AG04450 (cell line): ENCODE measurements at places on chromosomes 1 and 21. TPM values are rescaled to one million over a fixed set of nuclear protein-coding genes. Genes with fewer than 3 reads are reported as not detected.

Gene FAM78B
- 0.05 TPM in 1 of 2 replicates, not detected in the other for polyA plus RNA-seq

- DNase-seq: no peak
These were observed 735.9 kb downstream of the NCAM2 start for GRCh38 chr21:21734088-21734487.

DNA sequence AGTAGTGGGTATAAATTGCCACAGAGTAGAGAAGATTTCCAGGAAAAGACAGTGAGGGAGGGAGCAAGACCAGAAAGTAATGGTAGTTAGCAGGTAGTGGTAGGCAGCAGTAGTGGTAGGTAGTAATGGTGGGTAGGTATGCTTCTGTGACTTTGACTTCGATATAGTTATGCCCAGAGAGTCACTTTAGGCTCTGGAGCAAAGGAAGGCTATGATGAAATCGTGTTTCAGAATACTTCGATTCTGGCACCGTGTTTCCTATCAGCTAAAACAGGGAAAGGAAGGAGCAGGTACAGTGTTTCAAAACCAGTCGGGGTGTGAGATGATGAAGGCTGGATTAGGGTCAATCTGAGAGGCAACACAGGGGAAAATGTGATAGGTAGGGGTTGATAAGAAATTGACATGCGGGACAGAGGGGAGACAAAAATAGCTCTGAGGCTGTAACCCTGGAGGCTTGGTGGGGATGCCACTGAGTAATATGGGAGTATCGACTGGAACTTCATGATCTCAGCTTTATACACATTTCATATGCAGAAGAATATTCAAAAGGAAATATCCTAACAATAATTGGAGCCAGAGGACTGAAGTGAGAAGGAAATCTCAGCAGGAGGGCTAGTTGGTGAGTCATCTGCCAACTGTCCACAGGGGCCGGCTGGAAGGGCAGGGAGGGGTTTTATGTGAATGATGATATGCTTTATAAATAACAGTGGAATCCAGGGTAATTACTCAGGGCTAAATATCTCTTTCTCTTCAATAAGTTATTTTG, 25.2 kb upstream of the TRIM45 start:
- DNase-seq: peak; percentile 81

- no peak for DNase-seq
These were observed 19.1 kb downstream of the FMO1 start for GRCh38 chr1:171267391-171267790.

Gene DDAH1
- 83.7 and 102 TPM in 2 replicates for polyA plus RNA-seq

Gene C1orf141
- polyA plus RNA-seq: not detected in 2 replicates

DNA sequence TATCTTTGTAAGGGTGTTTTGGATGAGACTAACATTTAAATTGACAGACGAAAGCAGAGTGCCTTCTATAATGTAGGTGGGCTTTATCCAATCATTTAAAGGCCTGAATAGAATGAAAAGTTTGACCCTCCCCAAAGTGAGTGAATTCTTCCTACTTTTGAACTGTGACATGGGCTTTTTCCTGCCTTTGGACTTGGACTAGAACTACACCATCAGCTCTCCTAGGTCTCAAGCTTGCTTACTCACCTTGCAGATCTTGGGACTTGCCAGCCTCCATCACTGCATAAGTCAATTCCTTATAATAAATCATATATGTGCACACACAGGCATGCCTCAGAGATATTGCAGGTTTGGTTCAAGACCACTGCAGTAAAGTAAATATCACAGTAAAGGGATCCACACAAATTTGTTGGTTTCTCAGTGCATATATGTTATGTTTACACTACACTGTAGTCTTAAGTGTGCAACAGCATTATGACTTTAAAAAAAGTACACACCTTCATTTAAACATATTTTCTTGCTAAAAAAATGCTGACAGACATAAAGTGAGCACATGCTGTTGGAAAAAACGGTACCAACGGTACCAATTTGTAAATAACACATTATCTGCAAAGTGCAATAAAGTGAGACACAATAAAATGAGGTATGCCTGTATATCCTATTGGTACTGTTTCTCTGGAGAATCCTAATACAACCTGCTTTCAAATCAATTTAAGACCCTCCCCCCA, 51.6 kb upstream of the ATF3 start:
- no peak for DNase-seq

GRCh38 chr1:112840631-112841624, 115.1 kb downstream of the SLC16A1 start:
- DNase-seq: no peak

- no peak for DNase-seq
These were observed 95.2 kb upstream of the NCAM2 start for GRCh38 chr21:20902998-20903397.

Gene LAMC2
- polyA plus RNA-seq: 1.5 and 1.6 TPM in 2 replicates

DNA sequence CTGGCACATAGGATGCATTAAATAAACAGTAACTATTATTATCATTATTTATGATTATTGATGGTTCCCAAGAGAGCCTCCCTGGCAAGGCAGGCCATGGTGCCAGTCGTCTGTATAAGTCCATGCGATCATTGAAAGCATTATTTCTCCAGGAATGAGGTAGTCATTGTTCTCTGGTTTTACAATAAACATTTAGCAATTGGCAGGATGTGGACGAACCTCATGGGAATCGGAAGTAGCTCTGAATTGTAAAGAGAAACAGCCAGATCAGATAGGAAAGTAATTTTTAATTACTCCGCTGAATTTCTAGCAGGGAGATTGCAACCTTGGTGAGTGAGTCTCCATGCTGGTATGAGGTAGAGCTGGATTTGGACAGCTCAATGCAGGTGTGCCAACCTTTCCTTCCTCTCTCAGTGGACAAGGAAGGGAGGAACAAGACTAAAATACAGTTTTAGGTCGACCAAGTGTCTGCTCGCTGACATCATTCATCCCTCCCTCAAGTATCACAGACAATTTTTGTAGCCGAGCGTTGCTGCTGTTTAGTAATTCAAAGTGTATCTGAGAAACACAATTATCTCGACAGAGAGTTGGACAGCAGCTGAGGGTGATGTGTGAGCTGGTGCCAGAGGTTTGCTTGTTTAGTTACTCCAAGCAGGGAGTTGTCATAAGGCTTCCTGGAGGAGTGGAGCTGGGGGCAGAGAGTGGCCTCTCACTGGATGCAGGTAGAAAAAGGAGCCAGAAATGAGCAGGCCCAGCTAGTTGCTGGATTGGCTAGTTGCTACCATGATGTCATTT, 250.8 kb downstream of the KCNJ6 start:
- DNase-seq: no peak

Gene RIPPLY3
- polyA plus RNA-seq: 0.04 TPM in 1 of 2 replicates, not detected in the other

Gene COL16A1
- polyA plus RNA-seq: 35.4 and 39.5 TPM in 2 replicates

Gene ADAMTS4
- polyA plus RNA-seq: 0.52 and 0.72 TPM in 2 replicates

DNA sequence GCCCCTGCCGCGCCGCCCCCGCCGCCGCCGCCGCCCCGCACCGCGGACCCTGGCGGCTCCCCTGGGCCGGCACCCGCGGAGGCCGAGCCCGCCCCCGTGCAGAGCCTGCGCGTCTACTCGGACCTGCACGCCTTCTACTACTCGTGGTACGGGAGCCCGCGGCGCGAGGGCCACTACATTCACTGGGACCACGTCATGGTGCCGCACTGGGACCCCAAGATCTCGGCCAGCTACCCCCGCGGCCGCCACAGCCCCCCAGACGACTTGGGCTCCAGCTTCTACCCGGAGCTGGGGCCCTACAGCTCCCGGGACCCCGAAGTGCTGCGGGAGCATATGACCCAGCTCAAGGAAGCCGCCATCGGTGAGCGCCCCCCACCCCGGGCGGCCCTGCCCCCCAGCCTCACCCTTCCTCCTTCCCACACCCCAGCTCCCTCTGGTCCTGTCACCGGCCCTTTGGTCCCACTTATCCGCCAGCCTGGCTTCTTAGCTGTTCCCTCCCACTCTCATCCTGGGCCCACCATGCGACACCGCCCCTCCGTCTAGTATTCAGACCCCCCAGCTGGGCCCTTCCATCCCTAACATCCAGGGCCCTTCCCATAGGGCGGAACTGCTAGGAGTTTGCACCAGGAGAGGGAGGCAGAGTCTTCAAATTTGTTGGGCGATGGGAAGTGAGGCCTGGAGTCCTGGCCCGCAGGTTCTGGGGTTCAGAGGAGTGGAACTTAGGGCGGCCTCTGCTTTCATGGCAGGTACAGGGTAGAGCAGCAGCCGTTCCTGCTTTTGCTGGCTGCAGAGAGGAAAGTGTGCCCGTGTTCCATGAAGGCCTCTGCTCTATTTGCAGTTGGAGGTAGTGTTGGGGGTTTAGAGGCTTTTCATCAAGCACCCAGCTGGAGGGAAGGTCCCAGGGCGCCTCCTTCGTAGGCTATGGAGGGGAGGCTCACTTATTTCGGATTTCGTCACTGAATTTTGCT, 1.0 kb downstream of the MANEAL start:
- no peak for DNase-seq

Gene HTR1D
- 0.07 and 0.11 TPM in 2 replicates for polyA plus RNA-seq

- no peak for DNase-seq
These were observed 160.4 kb upstream of the SYT6 start for GRCh38 chr1:114314098-114314497.

DNA sequence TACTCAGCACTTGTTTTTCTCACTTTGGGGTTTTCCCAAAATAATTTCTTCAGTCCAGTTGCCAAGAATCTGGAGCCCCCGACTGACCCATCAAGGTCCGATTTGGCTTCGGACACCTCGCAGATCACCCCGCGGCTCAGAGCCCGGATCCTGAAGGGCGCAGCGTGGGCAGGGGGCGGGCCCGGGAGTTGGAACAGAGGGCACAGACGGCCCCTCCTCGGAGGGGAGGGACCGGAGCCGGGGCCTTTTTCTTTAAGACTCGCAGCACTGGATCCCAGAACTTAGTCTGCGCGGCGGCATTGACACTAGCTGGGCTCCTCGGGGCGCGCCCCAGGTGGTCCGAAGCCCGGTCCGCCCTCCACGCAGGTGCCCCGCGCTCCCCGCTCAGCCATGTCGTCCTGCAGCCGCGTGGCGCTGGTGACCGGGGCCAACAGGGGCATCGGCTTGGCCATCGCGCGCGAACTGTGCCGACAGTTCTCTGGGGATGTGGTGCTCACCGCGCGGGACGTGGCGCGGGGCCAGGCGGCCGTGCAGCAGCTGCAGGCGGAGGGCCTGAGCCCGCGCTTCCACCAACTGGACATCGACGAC, at the start of gene CBR3:
Gene CBR3, plus strand, starts transcription at position 277 of the 588 bp plus-strand sequence. Its CDS starts 114 bp downstream, at position 391.
- no peak for DNase-seq

Gene FAM20B
- 25.0 and 29.3 TPM in 2 replicates for polyA plus RNA-seq

DNA sequence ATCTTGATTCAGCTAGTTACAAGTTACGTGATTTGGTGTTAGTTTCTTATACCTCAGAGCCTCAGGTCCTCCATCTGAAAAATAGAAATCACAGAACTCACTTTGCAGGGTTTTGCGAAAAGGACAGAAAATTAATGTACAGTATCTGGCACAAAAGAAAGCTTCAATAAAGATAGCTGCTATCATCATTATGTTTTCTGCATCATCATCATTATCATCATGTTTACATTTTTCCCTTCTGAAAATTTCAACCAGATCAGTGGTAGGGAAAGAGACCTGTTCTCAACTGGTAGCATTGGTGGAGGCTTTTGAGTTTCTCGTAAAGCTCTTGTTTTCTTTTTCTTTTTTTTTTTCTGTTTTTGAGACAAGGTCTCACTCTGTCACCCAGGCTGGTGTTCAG, 174.7 kb upstream of the PBX1 start:
- DNase-seq: no peak

- no peak for DNase-seq
These were observed 132.1 kb downstream of the IGSF21 start for GRCh38 chr1:18239671-18240070.

DNA sequence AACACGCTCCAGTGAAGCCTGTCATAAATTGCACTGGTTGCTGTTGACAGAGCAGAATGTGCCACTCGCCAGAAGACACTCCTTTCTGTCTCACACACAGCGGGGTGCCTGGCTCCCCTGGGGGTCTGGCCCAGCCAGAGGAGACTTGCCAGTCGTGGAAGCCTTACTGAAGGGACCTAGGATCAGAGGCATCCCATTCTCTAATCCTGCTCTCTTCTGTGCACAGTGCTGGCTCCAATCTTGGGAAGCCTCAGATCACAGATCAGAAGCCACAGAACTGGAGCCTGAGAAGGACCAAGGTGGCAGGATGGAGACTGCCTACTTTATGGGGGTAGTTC, 1.4 kb downstream of the SLC9A1 start:
- DNase-seq: no peak

- DNase-seq: no peak
These were observed 76.5 kb downstream of the DHRS3 start for GRCh38 chr1:12541274-12542137.

Gene LAX1
- not detected in 2 replicates for polyA plus RNA-seq

- DNase-seq: no peak
These were observed 2.7 kb upstream of the FMO1 start for GRCh38 chr1:171245458-171246064.

Gene RPE65
- not detected in 2 replicates for polyA plus RNA-seq

Gene TMPRSS2
- polyA plus RNA-seq: not detected in 2 replicates
